ENCODE measurements at places on chromosomes 12 and 14. TPM values are rescaled to one million over a fixed set of nuclear protein-coding genes. Genes with fewer than 3 reads are reported as not detected.

Gene CPSF2
- 34.9 TPM for total RNA-seq

Gene RNF212B
- total RNA-seq = not detected

Gene FGD6
- total RNA-seq = 13.1 TPM

Gene KCNMB4
- total RNA-seq = 0.98 TPM

GRCh38 chr12:6363330-6364043 lies 11.9 kb downstream of the SCNN1A start:
- DNase-seq = peak; percentile 78

DNA sequence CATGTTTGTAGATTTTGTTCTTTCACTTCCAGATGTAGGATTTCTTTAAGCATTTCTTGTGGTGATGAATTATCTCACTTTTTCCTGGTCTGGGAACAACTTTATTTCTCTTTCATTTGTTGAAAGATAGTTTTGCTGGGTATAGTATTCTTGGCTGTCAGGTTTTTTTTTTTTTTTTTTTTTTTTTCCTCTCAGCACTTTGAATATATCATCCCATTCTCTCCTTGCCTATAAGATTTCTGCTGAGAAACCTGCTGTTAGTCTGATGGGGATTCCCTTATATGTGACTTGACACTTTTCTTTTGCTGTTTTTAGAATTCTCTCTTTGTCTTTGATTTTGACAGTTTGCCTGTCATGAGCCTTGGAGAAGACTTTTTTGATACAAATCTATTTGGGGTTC lies 30.5 kb downstream of the SMCO2 start:
- DNase-seq = no peak

GRCh38 chr12:19351346-19351745 lies 87.9 kb upstream of the AEBP2 start:
- DNase-seq = no peak

DNA sequence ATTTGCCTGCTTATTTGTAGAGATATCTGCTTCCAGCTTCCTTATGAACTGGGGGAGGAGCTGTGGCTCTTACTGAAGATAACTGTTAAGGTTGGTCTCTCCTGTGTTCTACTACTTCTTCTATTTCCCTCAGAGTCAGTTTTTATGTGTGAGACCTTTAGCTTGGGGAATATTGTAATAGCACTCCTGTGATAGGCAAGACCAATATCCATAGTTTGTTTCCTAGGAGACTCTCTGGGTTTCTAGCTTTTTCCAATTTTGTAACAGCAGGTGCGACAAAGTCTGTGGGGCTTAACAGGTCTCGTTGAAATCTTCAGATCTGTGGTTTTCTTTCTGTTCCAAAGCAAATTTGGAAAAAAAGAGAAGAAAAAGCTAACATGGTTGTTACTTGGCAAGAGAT lies at the start of gene OR10G3:
Gene OR10G3, minus strand, starts transcription at position 101 of the 400 bp plus-strand sequence. CDS start 9,332 bp downstream, outside the sequence.
- no peak for DNase-seq

DNA sequence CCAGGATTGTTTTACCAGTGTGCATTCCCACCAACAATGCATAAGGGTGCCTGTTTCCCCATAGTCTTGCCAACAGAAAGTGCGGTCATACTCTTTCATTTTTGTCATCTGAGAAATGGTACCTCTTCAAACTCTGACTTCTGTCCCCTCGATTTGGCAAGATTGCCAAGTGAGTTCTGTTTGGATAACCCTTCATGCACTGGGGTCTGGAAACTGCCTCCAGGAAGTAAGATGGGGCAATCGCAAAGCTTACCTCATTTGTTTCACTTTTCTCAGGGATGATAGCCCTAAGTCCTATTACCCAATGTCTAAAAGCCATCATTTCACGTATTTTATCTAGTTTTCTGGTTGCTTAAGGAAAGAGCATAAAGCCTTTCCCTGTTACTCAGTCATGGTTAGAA lies 28.6 kb upstream of the NR1H4 start:
- no peak for DNase-seq

GRCh38 chr12:67916266-67916970 lies 72.8 kb upstream of the IFNG-AS1 start:
- DNase-seq = no peak

Measured in breast epithelium (tissue), 4 donors.